Aorta (tissue), 5 donors: ENCODE measurements at places on chromosomes 2 and 18. TPM values are rescaled to one million over a fixed set of nuclear protein-coding genes. Genes with fewer than 3 reads are reported as not detected.

The FHOD3 gene
- polyA plus RNA-seq, result 9.6 TPM

The CSRNP3 gene
- 0.38 TPM for polyA plus RNA-seq

The DOK1 gene
- polyA plus RNA-seq, result 14.9 TPM

The DCC gene
- not detected for polyA plus RNA-seq

The SKOR2 gene
- polyA plus RNA-seq, result not detected

The AGAP1 gene
- polyA plus RNA-seq, result 8.6 TPM

The SRBD1 gene
- 5.4 TPM for polyA plus RNA-seq

The SERPINB3 gene
- polyA plus RNA-seq, result 0.51 TPM

DNA sequence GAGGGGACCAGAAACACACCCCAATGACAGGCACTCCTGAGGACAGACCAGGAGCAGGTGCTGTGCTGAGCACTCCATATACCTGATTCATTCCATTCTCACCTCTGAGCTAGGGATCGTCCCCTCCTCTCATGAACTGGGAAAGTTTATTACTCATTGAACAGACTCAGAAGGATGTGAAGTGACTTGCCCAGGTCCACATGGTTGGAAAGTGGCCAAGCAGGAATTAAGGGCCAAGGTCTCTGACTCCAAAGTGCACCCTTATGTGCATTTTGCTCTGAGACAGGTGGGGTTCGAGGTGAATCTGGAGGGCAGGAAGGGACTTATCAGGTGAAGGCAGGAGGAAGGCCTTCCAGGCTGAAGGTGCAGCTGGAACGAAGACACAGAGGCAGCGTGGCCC is 25.1 kb upstream of the PLB1 start:
- no peaks in the 10 kb centered on the region for H3K27me3 ChIP-seq
- no peak overlapping the region for H3K4me3 ChIP-seq
- H3K36me3 ChIP-seq, result no peaks in the 10 kb centered on the region
- DNase-seq, result no peak
- no peaks in the 10 kb centered on the region for H3K4me1 ChIP-seq
- H3K27ac ChIP-seq, result no peak overlapping the region

DNA sequence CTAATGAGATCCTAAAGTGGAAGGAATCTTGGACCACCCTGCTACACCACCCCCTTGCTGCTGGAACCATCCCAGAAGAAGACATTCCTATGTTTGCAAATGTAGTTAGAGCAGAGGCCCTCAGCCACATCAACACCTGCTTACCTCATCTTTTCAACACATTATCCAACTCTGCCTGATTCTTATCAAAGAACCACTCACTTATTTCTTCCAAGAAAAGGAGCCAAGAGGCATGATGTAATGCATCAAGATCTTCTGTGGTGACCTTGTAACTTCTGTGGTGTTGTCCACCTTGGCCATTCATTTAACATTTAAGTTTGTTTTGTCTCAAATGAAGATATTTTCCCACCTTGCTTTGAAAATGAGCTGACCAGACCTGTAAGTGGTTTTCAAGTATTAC is 338.1 kb downstream of the CTNNA2 start:
- H3K27ac ChIP-seq, result no peak overlapping the region
- no peaks in the 10 kb centered on the region for H3K36me3 ChIP-seq
- no peak overlapping the region for H3K4me3 ChIP-seq
- H3K27me3 ChIP-seq, result no peaks in the 10 kb centered on the region

DNA sequence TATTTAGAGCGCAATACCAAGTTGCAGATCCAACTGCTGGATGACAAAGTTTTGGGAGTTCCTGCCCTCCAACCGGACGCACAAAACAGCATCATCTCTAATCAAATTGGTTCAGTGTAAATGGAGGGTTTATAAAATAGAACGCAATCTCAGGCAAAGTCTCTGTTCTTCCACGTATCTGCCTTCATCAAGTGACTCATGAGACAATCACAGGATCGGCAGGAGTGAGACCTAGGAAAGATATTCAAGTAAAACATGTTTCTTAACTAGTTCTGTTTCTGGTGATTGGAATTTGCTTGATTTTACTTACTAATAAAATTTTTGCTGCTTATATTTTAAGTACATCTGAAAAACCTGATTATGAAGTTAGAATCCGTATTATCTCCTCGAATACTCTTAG is 7.6 kb downstream of the FZD5 start:
- H3K4me3 ChIP-seq, result no peak overlapping the region
- no peaks in the 10 kb centered on the region for H3K4me1 ChIP-seq
- H3K27ac ChIP-seq, result no peak overlapping the region
- no peaks in the 10 kb centered on the region for H3K27me3 ChIP-seq
- peaks cover 3% of the 10 kb centered on the region for H3K36me3 ChIP-seq

DNA sequence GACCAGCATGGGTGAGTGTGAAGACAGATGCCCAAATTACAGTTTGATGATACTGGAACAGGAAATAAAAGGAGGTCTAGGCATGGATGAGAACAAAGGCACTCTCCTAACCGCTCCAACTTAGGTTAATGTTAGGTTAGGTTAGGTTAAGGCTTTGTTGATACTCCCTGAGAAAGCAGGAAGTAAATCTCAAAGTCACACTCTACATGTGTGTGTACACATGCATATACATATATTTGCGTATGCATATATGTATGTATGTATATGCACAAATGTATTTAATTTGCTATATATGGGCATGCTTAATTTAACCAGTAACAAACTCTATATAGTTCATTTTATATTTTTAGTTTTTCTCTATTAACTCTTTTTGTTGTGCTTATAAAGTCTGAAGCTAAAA is 139.3 kb downstream of the UPP2 start:
- DNase-seq, result no peak
- no peaks in the 10 kb centered on the region for H3K36me3 ChIP-seq
- H3K27me3 ChIP-seq, result no peaks in the 10 kb centered on the region

DNA sequence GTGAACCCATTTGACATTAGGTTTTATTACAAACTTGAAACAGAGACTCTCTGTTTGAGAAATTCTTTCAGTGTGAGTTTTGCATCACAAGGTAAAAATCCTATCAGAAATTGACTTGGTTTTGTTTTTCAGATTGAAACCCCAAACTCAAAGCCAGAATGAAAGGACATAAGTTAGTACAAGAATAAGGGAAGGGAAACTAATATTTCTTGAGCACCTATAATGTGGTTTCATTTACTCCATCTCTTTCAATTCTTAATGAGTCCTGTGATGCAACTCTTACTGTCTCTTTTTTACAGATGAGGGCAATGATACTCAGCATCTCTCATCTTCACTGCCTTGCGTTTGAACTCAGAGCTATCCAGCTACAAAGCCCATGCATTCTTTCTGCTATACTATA is 210.0 kb upstream of the SIX3 start:
- H3K36me3 ChIP-seq, result no peaks in the 10 kb centered on the region
- H3K4me1 ChIP-seq, result no peaks in the 10 kb centered on the region
- no peaks in the 10 kb centered on the region for H3K27me3 ChIP-seq

DNA sequence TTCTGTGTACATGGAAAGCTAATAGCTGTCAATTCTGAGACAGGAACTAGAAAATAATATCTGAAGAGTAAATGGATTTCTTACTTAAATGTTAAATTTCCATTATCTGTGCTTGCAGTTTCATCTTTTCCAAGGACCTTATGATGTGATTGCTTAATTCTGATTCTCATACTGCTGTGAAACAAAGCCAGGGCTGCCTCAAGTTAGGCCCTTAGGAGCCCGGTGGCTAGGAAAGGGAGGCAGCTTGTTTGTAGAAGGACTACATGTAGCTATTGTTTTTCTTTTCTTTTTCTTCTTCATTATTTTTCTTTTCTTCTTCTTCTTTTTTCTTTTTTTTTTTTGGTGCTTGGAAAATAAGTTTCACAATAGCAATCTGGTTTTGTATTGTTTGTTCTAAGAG is 50.5 kb downstream of the XRCC5 start:
- H3K36me3 ChIP-seq, result peaks cover 15% of the 10 kb centered on the region
- no peak overlapping the region for H3K27ac ChIP-seq
- H3K4me1 ChIP-seq, result no peaks in the 10 kb centered on the region
- DNase-seq, result no peak
- no peaks in the 10 kb centered on the region for H3K27me3 ChIP-seq

DNA sequence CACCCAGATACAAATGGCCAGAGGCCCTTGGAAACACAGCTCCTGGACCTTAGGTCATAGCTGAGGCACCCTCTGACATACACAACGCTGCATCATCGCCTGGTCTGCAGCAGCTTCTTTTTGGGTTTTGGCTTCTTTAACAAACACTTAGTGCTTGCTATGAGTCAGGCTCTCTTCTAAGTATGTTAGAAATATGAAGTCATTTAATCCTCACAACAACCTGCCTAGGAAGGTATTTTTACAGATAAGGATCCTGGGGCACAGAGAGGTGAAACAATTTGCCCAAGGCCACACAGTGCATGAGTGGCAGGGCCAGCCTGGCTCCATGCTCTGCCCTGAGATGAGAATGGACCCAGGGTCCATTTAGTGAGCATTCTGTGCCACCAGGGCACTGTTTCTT is 96.6 kb downstream of the TMEM17 start:
- no peaks in the 10 kb centered on the region for H3K4me1 ChIP-seq
- H3K27ac ChIP-seq, result no peak overlapping the region
- H3K27me3 ChIP-seq, result no peaks in the 10 kb centered on the region

GRCh38 chr2:84851876-84852275 is 29.0 kb downstream of the TRABD2A start:
- H3K4me1 ChIP-seq, result no peaks in the 10 kb centered on the region
- no peak overlapping the region for H3K4me3 ChIP-seq
- no peaks in the 10 kb centered on the region for H3K36me3 ChIP-seq
- no peak for DNase-seq
- no peak overlapping the region for H3K27ac ChIP-seq

DNA sequence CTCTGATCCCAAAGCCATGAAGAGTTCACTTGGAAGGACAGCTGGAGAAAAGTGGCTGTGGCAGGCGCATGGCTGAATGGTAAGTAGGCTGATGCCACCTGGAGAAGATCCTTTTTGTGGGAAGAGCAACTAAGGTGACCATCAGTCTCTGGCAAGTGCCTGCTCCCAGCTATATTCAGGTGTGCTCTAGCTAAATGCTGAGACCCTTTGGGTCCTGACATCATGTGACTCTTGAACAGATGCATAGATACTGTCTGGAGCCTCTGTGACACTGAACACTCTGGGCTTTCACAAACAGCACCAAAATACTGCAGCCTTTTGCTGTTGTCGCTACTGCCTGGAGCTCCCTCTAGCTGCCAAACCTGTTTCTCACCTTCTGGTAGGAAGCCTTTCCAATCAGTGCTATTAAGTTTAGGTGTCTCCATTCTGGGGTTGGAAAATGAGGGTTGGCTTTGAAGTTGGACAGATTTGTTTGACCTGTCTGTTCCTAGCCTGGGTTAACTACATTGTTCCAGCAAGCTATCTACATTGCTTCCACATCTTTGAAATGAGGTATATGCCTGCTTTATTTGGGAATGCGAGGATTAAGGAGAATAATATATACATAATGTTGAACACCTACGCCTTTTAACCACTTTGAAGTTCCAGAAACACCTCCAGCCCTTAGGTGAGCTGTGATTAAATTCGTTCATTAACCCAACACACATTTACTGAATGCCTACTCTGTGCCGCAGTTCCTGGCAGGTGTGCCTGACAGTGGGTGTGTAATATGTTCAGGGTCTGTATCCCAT is 3.1 kb downstream of the EGR4 start:
- no peaks in the 10 kb centered on the region for H3K4me1 ChIP-seq
- no peak for DNase-seq
- H3K4me3 ChIP-seq, result no peak overlapping the region
- H3K27me3 ChIP-seq, result no peaks in the 10 kb centered on the region

- H3K4me3 ChIP-seq, result no peak overlapping the region
- no peaks in the 10 kb centered on the region for H3K27me3 ChIP-seq
- DNase-seq, result no peak
- H3K36me3 ChIP-seq, result no peaks in the 10 kb centered on the region
These were observed 154.9 kb downstream of the CTIF start for GRCh38 chr18:48693625-48694262.

GRCh38 chr2:70046534-70046933 is 40.7 kb upstream of the PCBP1 start:
- H3K27ac ChIP-seq, result no peak overlapping the region
- no peaks in the 10 kb centered on the region for H3K27me3 ChIP-seq
- no peak for DNase-seq
- H3K4me1 ChIP-seq, result no peaks in the 10 kb centered on the region
- H3K36me3 ChIP-seq, result peaks cover 2% of the 10 kb centered on the region

DNA sequence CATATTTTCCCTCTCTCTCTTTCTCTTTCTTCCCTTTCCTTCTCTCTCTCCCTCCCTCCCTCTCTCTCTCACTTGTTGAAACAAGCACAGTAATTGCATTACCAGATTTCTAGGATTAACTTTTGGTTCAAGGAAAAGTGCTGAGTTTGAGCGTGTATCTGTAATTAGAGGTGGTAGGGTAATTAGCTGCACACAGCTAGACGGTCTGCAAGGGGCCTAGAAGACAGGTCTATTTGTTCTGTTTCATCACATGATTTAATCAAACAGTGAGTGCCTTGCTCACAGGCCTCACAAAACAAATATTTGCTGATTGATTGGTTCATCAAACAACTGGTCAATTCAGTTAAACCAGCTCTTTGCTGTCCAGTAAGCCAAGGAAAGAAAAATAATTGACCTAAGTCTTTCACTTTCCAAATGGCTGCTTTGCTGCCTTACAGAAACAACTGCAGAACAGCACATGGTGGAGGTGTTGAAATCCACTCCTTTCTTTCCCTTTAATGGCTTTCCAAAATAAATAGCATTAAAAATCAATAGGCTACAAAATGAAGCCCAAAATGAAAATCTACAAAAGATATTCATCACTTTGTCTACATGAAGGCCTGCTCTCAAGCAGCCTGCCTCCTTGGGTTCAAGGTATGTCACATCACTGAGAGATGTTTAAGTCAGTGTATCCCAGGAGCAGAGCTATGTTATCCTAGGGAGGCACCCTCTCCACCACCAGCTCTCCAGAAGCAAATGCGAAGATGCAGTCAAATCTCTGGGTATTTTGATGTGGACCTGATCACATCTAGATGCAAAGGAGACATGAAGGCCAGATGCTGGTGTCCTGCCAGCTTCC is 264.4 kb upstream of the SIX2 start:
- no peaks in the 10 kb centered on the region for H3K27me3 ChIP-seq
- H3K4me3 ChIP-seq, result no peak overlapping the region
- H3K27ac ChIP-seq, result peak overlapping the region; percentile 56
- no peak for DNase-seq
- no peaks in the 10 kb centered on the region for H3K36me3 ChIP-seq

GRCh38 chr18:37322492-37323035 is 243.0 kb downstream of the CELF4 start:
- H3K4me3 ChIP-seq, result no peak overlapping the region
- no peaks in the 10 kb centered on the region for H3K36me3 ChIP-seq
- DNase-seq, result peak; percentile 79
- H3K27ac ChIP-seq, result no peak overlapping the region
- no peaks in the 10 kb centered on the region for H3K4me1 ChIP-seq
